ENCODE measurements at places on chromosomes 4 and X. TPM values are rescaled to one million over a fixed set of nuclear protein-coding genes. Genes with fewer than 3 reads are reported as not detected.
A peak's percentile ranks its signal among the peaks of the same experiment; 100 is the strongest.

- DNase-seq = no peak
Measured at GRCh38 chr4:151948351-151949016, 187.7 kb upstream of the GATB start.

- no peak for DNase-seq
Measured at GRCh38 chr4:100679926-100680325, 162.1 kb upstream of the EMCN start.

The GPC4 gene
- 8.9 TPM for total RNA-seq

DNA sequence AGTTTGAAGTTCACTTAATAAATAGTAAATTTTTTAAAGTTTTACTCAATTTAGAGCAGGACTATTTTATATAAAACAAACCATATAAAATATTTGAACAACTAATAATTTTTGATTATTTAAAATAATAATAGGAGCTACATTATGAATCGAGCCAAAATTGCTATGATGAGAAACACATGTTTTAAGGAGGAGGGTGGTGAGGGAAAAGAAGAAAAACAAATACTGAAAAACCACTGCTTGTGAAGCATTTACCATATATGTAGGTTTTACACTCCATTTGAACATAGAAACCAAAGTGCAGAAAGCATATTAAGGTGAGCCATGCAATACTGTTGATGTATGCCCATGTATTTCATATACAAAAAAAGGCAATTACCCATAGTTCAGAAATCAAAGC lies 448.9 kb downstream of the FSTL5 start:
- DNase-seq = no peak

GRCh38 chr4:6262847-6263487 lies 6.7 kb upstream of the WFS1 start:
- no peak for DNase-seq

DNA sequence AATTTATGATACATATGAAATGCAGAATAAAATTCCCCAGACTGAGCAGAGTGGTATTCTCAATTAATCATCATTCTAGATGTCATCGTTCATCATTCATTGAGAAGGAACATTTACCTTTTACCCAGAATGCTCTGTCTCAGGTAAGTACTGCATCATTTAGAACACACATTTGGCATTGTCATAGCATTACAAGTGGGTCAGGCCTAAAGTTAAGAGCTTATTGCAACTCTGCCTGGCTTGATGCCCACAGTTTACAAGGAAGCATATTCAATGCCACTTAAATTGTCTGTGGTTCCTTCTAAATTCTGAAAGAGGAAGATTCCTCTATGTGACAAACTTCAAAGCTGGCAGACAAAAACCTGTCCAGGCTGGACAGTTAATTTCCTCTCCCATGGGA lies 87.3 kb downstream of the CAMK2D start:
- no peak for DNase-seq

DNA sequence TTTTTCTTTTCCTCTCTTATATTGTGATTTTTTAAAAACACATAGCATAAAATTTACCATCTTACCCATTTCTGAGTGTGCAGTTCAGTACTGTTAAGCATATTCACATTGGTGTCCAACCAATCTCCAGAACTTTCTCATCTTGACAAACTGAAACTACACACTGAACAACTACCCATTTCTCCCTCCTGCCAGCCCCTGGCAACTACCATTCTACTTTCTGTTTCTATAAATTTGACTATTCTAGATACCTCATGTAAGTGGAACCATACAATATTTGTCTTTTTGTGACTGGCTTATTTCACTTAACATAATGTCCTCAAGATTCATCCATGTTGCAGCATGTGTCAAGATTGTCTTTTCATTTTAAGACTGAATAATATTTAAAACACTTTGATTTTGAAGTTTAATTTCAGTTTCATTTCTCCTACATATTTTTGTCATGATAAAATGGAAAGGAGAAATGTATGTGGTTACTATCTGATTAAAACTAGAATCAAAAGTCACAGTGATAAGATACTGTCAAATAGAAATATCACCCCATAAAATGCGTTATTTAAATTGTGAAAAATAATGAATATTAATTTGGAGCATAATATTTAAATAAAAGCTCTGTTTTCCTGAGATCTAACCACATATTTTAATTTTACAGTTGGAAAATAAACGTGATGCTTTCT lies 122.8 kb downstream of the DIPK2B start:
- DNase-seq = no peak

GRCh38 chrX:17679820-17680219 lies 57.5 kb upstream of the SCML1 start:
- DNase-seq = no peak

The RS1 gene
- not detected for total RNA-seq

The ZC4H2 gene
- total RNA-seq = 3.9 TPM

GRCh38 chr4:12852338-12853307 lies 631.5 kb downstream of the RAB28 start:
- DNase-seq = no peak

DNA sequence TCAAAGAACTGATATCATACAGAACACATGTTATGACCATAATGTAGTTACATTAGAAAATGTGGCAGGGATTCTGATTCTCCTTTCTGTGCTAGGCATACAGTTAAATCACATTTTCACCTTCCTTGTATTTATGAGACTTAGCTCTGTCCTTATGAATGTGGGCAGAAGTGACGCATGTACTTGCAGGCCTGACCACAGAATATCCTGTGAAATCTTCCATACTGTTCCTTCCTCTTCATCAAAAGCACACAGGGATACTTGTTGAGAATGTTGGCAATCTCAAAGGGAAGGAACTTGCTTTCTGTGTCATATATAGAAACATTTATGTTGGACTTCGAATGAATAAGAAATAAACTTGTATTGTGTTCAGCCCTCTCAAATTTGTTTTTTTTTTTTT lies 17.2 kb upstream of the MYOZ2 start:
- DNase-seq = no peak

GRCh38 chr4:189826657-189827056 lies 114.0 kb upstream of the FRG1 start:
- DNase-seq = no peak

DNA sequence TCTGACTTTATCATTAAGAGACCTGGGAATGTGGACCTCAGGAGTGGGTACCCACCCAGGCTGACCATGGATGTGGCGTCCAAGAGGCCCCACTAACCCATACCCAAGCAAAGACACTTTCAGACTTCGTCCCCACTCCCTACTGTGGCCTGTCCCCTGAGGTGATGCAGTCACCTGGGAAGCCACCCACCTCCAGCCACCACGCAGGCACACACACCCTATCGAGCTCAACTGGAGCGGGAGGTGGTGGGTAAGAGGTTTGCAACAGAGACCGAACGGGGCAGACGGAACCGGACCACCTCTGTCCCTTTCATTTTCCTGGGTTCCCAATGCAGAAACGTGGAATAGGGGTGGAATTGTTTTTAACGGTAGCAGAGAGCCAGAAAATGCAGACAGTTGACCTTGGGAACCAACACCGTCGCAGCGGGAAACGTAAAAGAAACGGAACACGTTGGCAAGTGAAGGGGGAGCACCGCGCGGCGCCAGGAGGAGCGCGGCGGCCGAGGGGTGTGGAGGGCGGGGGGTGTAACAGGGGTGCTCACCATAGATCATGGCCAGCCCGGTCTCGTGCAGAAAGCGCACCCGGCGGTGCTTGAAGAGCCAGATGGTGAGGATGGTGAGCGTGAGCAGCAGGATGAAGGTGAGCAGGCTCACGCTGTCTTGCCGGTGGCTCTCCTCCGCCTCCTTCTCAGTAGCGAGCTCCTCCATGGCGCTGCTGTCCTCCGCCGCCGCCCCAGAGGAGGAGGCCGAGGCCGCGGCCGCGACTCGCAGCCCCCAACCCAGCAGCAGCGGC lies 559 bp downstream of the SLC9A7 start:
- peak; percentile 8 for DNase-seq

The ZFYVE28 gene
- 5.4 TPM for total RNA-seq

GRCh38 chr4:74293558-74293957 lies 14.7 kb upstream of the EPGN start:
- DNase-seq = no peak

DNA sequence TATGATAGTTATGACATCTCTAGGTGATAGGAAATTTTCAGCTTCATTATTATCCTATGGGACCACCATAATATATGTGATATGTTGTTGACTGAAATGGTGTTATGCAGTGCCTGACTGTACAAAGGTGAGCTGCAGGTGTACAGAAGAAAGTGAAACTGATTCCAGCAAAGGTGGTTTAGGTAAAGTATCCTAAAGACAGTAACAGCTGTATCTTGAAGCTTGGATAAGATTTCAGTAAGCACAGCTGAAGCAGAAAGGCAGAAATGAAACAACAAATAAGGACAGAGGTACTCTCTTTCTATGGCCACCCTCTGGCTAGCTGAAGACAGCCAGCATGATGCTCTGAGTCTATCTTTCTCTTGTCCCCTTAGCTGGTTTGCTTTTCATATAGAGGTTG lies 30.0 kb upstream of the PGK1 start:
- no peak for DNase-seq

GRCh38 chr4:2280531-2281300 lies 18.8 kb upstream of the MXD4 start:
- DNase-seq = no peak

DNA sequence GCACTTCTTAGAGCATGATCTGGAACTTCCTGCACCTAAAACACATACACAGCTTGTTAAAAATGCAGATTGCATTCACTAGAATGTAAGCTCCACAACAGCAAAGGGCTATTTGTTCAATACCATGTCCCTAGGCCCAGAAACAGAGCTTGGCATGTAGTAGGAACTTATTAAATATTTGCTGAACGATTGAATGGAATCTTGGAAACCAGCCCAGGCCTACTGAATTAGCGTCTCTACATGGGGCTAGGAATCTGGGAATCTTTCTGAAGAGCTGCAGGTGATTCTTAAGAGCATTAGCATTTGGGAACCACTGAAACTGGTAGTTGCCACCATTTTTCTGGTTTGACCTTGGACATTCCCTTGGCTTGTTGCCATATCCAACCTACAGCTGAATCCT lies 234.1 kb downstream of the STIM2 start:
- DNase-seq = no peak

The KLKB1 gene
- total RNA-seq = 1.2 TPM

GRCh38 chr4:106898621-106899230 lies 137.4 kb downstream of the DKK2 start:
- DNase-seq = no peak

The ABCG2 gene
- 4.0 TPM for total RNA-seq

- no peak for DNase-seq
Measured at GRCh38 chr4:40455340-40455902, 120.3 kb downstream of the CHRNA9 start.

The CCSER1 gene
- 14.1 TPM for total RNA-seq

The JADE1 gene
- total RNA-seq = 29.4 TPM

GRCh38 chrX:121216641-121217374 lies 169.4 kb downstream of the GLUD2 start:
- no peak for DNase-seq

GRCh38 chr4:145644699-145645098 lies 25.5 kb downstream of the MMAA start:
- DNase-seq = no peak

DNA sequence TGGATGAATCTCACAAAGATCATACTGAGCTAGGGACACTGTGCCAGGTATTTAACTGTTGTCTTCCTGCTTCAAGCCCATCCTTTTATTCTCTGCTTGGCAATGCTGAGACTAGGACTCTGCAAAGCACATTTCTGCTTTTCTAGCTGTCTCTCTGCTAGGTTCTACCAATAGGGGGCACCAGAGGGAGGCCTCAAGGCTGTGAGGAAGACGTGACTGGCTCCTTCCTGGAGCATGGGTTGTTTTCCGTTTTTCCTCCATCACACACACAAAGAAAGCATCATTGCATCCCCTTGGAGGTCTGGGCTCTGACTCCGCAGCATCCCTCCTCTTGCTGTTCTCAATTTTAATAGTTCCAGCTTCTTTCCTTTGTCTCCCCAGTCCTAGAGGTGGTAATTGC lies 10.9 kb upstream of the DCTD start:
- no peak for DNase-seq

All from heart right ventricle (tissue), 16 donors.